ENCODE measurements at places on chromosomes 5 and 9.

GRCh38 chr9:135504262-135505243, 4.1 kb downstream of the MRPS2 start:
- peak; percentile 68 for DNase-seq

- no peak for DNase-seq
These were observed 169.8 kb upstream of the GRAMD2B start for GRCh38 chr5:126253406-126253805.

GRCh38 chr9:8857926-8858595, 1058.5 kb upstream of the DMAC1 start:
- DNase-seq: peak; percentile 32

GRCh38 chr9:109792951-109793546, 13.1 kb downstream of the PALM2AKAP2 start:
- DNase-seq: no peak

DNA sequence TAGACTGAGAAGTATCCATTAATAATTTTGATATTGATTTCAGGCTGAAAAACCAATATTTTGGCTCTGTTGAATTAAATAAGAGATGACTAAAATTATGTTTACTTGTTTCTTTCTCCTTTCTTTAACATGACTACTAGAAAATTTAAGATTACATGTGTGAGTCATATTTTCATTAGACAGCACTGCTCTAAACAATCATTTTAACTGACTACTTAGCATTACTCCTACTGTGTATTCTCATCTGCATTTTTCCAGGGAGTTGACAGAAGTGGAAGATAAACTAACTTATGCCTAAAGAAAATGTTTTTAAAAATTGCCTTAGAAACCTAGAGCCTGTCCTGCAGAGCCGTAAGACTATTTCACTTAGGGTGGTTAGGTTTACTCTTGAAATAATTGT, 29.1 kb downstream of the TNC start:
- no peak for DNase-seq

- DNase-seq: no peak
These were observed 12.3 kb downstream of the BAAT start for GRCh38 chr9:101372327-101373118.

DNA sequence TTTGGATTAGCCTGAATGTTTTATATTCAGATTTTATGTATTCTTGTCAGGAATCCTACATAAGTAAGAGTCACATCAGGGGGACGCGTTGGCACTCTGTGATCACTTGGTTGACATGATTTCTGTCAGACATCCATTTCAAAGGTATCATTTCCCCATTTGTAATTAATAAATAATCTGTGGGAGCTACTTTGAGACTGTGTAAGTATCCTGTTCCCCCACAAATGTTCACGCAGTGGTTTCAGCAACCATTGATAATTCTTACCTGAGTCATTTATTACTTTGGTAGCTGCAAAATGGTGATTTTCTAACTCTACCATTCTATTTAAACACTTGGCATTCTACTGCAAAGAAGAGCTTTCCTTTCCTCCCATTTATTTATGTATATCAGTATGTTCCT, 56.9 kb upstream of the TBC1D2 start:
- DNase-seq: no peak

DNA sequence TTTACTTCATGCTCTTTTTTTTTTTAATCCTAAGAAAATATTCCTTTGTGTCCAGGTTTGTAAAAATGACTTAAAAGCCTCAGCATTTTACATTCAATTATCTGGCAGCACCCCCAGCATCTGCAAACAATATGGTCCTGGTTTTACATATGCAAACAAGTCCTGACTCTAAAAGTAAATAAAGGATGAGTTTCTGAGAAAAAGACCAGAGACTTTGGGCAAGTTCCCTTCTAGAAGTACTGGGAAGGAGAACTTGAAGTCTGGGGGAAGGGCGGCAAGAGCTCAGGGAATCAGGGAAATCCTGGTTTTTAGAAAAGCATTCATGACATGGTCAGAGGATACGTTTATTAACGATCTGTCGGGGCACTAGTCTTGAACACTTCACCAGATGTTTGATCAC, 25.8 kb downstream of the COL23A1 start:
- no peak for DNase-seq

DNA sequence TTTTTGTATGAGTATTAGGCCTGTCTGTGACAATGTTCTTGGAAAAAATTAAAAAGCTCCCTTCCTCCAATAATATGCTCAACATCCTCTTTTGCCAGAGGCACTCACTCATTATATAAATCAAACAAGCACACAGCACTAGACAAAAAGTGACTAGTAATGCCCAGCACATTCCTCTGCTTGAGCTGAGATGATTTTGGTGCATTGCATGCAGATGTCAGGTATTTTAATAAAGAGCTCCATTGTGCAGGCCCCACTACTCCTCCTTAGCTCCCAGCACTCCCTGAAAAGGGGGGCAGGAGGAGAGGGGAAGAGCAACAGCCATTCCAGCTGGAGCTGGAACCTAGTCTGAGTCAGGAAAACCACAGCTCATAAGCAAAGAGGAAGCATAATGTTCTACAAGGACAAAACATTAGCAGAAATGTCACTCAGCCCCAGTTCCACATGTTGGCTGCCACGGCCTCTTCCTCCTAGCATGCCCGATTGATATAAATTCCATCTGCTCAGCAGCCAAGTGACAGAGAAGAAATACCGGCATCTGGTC, 348.5 kb downstream of the BNC2 start:
- DNase-seq: no peak

- DNase-seq: peak; percentile 76
These were observed 606 bp downstream of the EEIG1 start for GRCh38 chr9:127980060-127980705.

DNA sequence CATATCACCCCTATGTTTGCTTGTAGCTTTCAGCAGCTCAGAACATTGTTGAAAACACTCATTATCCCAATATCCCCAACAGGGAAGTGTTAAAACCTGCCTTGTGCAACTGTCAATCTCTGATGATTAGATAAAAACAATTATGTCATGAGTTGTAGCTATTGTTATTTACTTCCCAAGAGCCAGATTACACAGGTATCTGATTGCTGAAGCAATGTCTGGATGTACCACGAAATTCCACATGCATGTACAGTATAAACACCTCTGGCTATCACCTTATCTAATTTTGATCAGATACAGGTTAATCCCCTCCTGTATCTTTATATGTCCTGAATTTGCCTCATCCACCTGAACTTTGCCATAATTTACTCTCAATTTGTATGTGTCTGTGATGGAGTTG, 38.7 kb downstream of the TMC1 start:
- no peak for DNase-seq

- DNase-seq: no peak
These were observed 50.4 kb upstream of the CDKN2AIPNL start for GRCh38 chr5:134462047-134462575.

DNA sequence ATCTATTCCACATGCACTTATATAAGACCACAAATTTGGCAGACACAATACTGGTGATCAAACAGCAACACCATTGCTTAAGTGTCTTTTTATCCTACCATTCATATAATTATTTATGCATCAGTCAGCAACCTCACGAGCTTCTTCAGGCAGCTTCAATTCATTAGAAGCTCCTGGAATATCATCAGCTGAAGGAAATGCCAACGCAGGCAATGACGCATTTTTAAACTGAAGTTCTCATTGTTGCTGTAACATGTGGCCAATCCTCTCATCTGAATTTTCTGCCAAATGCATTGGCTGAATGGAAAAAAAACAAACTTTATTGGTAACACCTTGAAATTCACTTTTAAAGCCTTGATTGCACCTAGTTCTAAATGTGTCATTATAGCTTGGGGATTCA, 376.4 kb upstream of the RGMB start:
- no peak for DNase-seq

DNA sequence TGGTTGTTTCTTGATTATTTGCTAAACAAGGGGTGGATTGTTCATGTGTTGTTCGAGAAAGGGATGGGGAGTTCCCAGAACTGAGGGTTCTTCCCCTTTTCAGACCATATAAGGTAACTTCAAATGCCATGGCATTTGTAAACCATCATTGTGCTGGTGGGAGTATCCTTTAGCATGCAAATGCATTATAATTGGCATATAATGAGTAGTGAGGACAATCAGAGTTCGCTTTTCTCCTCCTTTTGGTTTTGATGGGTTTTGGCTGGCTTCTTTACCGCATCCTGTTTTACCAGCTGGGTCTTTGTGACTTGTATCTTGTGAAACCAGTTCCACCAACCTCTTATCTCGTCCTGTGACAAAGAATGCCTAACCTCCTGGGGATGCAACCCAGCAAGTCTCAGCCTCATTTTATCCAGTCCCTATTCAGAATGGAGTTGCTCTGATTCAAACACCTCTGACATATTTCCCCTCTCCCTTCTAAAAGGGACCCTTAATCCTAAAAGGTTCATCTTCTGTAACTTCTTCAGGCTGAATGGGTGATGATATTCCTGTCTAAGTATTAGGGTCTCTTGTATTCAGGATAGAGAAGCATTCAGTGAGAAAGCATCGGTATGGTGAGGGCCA, 8.7 kb upstream of the FBN2 start:
- no peak for DNase-seq

DNA sequence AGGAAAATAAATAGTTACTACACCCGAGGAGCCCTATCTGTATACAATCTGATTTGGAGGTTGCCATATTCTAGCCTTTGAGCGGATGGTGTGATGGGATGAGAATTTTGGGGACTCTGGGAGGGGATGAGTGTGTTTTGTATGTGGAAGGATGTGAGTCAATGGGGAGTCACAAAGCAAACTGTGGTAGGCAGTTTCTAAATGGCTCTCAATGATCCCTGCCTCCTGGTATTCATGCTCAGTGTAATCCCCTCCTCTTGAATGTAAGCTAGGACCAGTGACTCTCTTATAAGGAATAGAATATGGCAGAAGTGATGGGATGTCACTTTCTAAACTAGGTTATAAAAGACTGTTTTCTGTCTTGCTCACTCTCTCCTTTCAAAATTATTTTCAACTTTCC, 205.7 kb upstream of the RIOK2 start:
- no peak for DNase-seq

DNA sequence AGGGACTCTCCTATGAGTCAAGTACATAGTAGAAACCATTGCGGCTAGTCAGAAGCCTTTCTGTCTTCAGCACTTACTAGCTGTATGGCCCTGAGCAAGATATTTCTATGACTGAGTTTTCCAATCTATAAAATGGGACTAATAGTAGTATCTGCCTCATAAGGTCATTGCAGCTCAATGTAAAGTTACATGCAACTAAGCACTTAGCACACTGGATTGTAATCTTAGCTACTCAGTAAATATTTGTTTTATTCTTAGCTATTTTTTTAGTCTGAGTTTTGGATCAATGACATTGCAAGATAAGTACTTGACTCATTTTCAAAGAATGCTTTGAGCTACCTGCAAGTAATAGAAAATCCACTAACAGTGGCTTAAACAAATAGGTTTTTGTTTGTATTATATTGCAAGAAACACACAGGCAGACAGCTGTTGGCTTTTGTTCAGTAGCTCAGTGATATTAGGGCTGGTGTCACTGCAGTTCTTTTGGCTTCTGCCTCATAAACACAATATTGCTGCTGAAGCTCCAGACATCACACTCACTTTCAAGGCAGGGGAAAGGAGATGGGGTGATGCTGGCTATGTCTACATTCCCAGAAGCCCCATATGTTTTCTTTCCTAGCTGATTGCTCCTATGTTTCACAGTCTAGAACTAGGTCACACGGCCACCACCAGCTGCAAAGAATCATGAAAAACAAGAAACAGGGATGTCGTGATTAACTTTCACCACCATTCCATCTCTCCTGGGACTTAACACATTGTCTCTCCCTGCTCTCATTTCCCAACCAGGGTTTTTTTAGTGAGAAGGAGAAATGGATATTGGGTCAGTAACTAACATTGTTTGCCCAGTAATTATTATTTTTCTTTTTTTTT, 26.9 kb upstream of the FAT2 start:
- no peak for DNase-seq

DNA sequence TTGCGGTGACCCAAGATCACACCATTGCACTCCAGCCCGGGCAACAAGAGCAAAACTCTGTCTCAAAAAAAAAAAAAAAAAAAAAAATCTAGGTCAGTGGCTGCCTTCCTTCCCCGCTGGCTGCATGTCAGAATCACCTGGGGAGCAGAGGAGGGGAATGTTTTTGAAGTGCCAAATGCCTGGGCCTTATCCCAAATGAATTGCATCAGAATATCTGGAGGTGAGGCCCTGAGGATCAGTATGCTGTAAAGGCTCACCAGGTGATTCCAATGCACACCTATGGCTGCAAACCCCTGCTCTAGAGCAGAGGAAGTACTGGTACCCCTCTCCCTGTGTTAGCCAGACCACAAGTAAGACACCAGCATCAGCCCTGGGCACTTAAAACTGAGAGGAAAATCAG, 44.7 kb upstream of the GABRP start:
- DNase-seq: no peak

GRCh38 chr5:145062280-145063062, 772.7 kb downstream of the PRELID2 start:
- DNase-seq: no peak

- DNase-seq: no peak
These were observed 116.0 kb upstream of the PAM start for GRCh38 chr5:102638912-102639652.

DNA sequence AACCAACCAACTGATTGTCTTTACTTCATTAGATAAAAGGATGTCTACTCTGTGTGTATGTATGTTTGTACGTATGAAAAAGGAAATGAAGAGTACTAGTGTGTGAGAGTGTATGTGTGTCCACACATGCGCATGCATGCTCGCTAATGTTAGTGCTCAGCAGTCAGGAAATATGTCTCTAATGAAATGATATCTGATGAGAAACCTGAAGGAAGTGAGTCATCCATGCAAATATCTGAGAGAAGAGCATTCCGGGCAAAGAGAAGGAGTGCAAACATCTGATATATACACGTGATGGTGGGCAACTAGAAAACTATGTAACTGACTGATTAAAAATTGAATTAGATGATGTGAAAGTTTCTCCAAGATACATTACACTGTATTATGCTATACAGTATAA, 29.6 kb upstream of the UGCG start:
- DNase-seq: no peak

DNA sequence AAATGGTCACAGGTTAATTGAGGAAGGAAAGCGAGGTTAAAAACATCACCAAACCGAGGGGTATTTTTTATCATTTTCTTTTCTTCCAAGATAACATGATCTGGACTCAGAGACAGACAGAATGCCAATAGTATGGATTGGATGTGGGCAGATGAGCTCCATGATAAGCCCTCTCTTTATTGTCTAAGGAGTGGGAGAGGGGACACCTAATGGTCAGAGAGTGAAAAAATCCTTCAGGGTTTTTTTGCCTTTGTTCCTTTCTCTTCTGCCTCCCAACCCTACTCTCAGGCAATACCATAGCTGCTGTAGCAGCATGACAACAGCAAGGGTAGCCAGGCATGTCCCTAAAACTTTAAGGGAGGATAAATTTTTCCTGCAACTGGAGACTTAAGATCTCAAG, 94.7 kb downstream of the DIRAS2 start:
- no peak for DNase-seq

DNA sequence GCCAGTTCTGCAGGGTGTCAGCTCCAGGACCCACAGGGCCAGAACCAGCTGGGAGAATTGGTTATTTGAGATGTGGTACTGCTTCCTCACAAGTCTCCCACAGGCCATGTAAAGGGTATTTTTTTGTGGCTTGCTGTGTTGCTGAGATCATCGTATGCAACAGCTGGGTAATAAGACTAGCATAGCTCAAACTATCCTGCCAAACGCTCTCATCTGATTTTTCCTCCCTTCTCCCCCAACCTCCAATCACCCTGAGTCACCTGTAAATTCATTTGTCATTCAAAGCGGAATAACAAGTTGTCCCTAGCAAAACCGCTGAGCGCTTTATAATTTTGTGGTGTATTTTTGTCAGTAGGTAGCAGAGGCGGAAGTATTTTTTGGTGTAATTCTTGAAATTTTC, 63.2 kb downstream of the NSG2 start:
- DNase-seq: no peak

GRCh38 chr5:96816411-96816939, 8.7 kb upstream of the ERAP1 start:
- peak; percentile 47 for DNase-seq
